Endothelial cell (in vitro differentiated cells): ENCODE measurements at places on chromosomes 4 and X. TPM values are rescaled to one million over a fixed set of nuclear protein-coding genes. Genes with fewer than 3 reads are reported as not detected.

- no peak overlapping the region for H3K27ac ChIP-seq
- peaks cover 4% of the 10 kb centered on the region for H3K27me3 ChIP-seq
- H3K4me1 ChIP-seq: peaks cover 9% of the 10 kb centered on the region
- no peak for DNase-seq
- H3K36me3 ChIP-seq: no peaks in the 10 kb centered on the region
These were observed 139.5 kb downstream of the PDGFRA start for GRCh38 chr4:54368281-54369265.

DNA sequence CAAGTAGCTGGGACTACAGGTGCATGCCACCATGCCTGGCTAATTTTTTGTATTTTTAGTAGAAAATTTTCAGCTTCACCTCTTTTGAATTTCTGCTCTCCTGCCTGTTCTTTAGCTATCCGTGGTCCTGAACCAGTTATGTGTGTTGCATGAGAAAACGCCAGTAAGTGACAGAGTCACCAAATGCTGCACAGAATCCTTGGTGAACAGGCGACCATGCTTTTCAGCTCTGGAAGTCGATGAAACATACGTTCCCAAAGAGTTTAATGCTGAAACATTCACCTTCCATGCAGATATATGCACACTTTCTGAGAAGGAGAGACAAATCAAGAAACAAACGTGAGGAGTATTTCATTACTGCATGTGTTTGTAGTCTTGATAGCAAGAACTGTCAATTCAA is 13.9 kb downstream of the ALB start:
- no peaks in the 10 kb centered on the region for H3K27me3 ChIP-seq
- H3K27ac ChIP-seq: no peak overlapping the region
- no peaks in the 10 kb centered on the region for H3K4me1 ChIP-seq
- peak; percentile 10 for DNase-seq

DNA sequence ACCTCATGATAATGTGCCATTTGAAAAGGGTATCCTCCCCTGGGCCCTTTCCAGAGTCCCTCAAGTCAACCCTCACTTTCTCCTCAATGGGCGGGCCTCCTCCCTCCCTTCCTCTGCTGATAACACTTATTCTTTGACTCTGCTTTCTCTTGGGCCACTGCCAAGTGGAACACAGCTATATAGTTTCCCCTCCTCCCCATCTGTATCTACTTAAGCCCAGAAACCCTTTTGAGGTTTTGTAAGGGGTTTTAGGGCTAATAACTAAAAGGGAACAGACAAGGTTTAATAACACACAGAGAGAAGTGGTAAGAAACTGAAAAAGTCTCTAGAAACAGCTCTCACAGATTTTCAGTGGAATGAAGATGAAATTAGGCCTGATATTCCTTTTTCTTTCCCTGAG is 116.7 kb downstream of the GPC3 start:
- H3K27me3 ChIP-seq: no peaks in the 10 kb centered on the region
- no peak for DNase-seq

HSFX3 gene
- not detected for total RNA-seq

XAGE1B gene
- total RNA-seq: not detected

CXCL11 gene
- not detected for total RNA-seq

GRCh38 chr4:138979742-138980141 is 35.8 kb upstream of the NOCT start:
- H3K4me3 ChIP-seq: no peak overlapping the region
- H3K27me3 ChIP-seq: peaks cover 3% of the 10 kb centered on the region
- no peak overlapping the region for H3K27ac ChIP-seq
- H3K4me1 ChIP-seq: peaks cover 6% of the 10 kb centered on the region
- H3K36me3 ChIP-seq: no peaks in the 10 kb centered on the region

DNA sequence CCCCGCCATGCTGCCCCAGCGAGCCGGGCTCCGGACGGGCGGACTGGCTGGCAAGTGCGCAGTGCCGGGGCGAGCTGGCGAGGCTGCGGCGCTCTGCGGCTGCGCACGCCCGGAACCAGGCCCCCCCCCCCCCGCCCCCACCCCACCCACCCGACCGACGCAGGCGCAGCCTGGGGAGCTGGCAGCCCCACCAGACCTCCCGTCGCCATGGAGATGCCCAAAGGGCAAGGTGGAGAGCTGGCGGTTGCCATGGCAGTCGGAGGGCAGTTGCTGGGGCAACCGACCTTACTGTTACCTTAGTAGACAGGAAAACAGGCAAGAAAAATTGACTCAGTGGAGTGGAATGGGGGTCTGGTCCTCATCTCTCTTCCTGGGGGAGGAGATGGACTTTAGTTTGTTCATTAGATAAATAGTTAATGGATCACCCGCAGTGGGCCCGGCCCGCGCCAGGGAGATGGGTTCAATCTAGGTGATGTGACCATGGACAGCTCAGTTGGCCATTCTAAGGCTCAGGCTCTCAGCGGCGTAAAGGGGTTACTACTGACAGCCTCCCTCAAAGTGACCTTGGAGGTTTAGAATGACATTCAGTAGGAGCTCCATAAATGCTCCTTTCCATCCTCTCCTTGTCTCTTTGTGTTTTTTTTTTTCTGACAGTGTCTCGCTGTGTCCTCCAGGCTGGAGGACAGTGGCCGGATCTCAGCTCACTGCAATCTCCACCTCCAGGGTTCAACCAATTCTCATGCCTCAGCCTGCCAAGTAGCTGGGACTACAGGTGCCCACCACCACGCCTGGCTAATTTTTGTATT is at the start of gene PCSK1N:
Gene PCSK1N, minus strand, starts transcription at position 87 of the 806 bp plus-strand sequence. Its CDS starts 78 bp downstream, at position 9.
- H3K36me3 ChIP-seq: peaks cover 6% of the 10 kb centered on the region
- peaks cover 14% of the 10 kb centered on the region for H3K27me3 ChIP-seq
- H3K4me1 ChIP-seq: peaks cover 13% of the 10 kb centered on the region
- no peak for DNase-seq

LANCL3 gene
- 0.46 TPM for total RNA-seq

GRCh38 chrX:49879656-49880277 is 483 bp downstream of the USP27X start:
- no peak for DNase-seq
- peak overlapping the region; percentile 90 for H3K4me3 ChIP-seq
- H3K36me3 ChIP-seq: no peaks in the 10 kb centered on the region
- H3K27ac ChIP-seq: peak overlapping the region; percentile 18
- H3K27me3 ChIP-seq: peaks cover 3% of the 10 kb centered on the region

MAGEB4 gene
- total RNA-seq: not detected

DNA sequence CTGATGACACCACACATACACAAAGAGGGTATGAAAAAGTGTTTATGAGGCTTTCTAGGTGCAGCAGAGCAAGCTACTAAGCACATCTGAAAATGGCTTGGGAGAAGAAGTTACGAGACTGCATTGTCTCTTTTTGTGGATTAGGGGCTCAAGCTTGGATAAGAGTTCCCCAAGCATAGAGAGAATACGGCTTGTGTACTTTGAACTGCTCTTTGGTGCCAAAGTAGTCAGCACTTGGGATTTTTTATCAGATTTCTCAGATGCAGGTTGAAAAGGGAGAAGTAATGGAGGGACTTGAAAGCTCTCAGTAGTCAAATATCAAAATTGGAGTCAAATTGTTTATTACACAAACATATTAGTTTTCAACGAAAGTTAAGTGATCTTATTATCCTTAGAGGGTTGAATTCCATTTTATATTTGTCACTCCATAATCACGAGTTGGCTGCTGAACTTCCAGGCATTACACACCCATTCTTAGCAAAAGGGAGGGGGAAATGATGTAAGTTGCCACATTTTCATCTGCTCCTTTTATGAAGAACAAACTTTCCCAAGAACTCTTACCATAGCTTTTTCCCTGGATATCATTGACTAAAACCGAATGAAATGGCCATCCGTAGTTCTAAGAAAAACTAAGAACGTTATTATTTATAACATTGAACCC is 1904.9 kb downstream of the PCDH7 start:
- no peaks in the 10 kb centered on the region for H3K27me3 ChIP-seq
- no peak overlapping the region for H3K27ac ChIP-seq
- H3K4me3 ChIP-seq: no peak overlapping the region
- H3K36me3 ChIP-seq: no peaks in the 10 kb centered on the region
- H3K4me1 ChIP-seq: no peaks in the 10 kb centered on the region

GRCh38 chr4:149466446-149466845 is 349.2 kb downstream of the IQCM start:
- no peak overlapping the region for H3K4me3 ChIP-seq
- no peaks in the 10 kb centered on the region for H3K36me3 ChIP-seq
- no peaks in the 10 kb centered on the region for H3K27me3 ChIP-seq
- no peak overlapping the region for H3K27ac ChIP-seq
- H3K4me1 ChIP-seq: no peaks in the 10 kb centered on the region

SYN1 gene
- total RNA-seq: 2.9 TPM

GRCh38 chrX:129823115-129823514 is 20.6 kb downstream of the ZDHHC9 start:
- no peak overlapping the region for H3K4me3 ChIP-seq
- H3K36me3 ChIP-seq: peaks cover 8% of the 10 kb centered on the region
- no peaks in the 10 kb centered on the region for H3K27me3 ChIP-seq
- H3K27ac ChIP-seq: no peak overlapping the region

CENPU gene
- total RNA-seq: 13.7 TPM

DNA sequence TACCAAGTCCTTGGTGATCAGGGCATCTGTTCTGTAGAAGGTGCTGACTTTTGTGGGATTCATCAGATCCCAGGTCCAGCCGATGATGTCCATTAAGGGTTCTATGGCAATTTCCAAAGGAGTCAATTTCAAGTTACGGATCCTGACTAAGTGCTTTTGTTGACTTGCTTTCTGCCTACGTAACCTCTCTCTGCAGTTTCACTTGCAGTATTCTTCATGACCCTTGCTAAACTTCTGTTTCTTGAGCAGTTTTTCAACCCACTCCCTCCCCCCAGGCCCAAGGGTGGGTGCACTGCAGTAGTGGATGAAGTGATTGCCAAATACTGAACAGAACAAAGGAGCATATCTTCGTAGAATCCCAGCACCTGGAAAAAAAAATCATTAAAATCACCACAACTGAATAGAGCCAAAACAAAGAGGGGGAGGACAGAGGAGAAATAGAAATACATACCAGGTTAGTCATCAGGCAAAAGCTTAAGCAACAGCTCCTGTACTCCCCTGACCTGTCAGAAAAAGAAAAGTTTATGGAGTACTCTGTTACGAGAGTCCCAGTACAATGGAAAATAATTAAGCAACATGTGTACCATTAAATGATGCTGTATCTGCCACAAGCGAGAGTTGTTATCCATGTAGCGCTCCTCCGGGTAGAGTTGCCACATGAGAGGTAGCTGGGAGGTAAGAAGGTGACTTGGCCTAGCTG is 5.8 kb downstream of the CMC4 start:
- no peak overlapping the region for H3K27ac ChIP-seq
- H3K4me3 ChIP-seq: no peak overlapping the region
- no peaks in the 10 kb centered on the region for H3K27me3 ChIP-seq
- H3K4me1 ChIP-seq: peaks cover 5% of the 10 kb centered on the region
- DNase-seq: no peak

- H3K4me3 ChIP-seq: no peak overlapping the region
- no peak for DNase-seq
- H3K36me3 ChIP-seq: peaks cover 5% of the 10 kb centered on the region
- H3K4me1 ChIP-seq: no peaks in the 10 kb centered on the region
These were observed 77.6 kb downstream of the FBXL5 start for GRCh38 chr4:15577508-15577907.

DNA sequence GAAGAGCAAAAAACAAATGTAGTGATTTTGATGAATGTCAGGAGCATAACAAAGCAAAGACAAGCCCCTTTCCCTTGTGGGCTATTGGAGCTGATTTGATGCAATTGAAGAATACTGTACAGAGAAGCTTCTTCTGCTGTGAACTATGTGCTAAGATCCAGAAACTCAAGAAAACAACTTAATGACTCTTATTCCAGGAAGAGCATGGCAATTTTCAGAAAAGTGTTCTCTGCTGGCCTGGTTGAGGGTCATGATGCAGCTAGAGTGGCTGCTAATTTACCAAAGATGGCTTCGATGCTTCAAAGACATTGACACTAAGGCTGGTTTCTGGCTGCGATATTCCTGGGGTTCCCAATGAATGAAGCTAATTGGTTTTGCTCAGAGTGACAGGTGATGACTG is 45.8 kb downstream of the TNIP3 start:
- H3K4me3 ChIP-seq: no peak overlapping the region
- no peaks in the 10 kb centered on the region for H3K4me1 ChIP-seq
- peaks cover 2% of the 10 kb centered on the region for H3K27me3 ChIP-seq
- no peak overlapping the region for H3K27ac ChIP-seq
- no peak for DNase-seq

NIPAL1 gene
- 2.0 TPM for total RNA-seq

MTNR1A gene
- not detected for total RNA-seq

GRCh38 chr4:26893491-26893890 is 32.9 kb downstream of the STIM2 start:
- H3K36me3 ChIP-seq: peaks cover 20% of the 10 kb centered on the region
- H3K4me3 ChIP-seq: no peak overlapping the region
- DNase-seq: no peak
- peaks cover 24% of the 10 kb centered on the region for H3K4me1 ChIP-seq

GRCh38 chrX:53089224-53089842 is 4.6 kb upstream of the KANTR start:
- peaks cover 15% of the 10 kb centered on the region for H3K36me3 ChIP-seq
- H3K27ac ChIP-seq: peak overlapping the region; percentile 82
- DNase-seq: no peak
- H3K4me3 ChIP-seq: peak overlapping the region; percentile 92
- no peaks in the 10 kb centered on the region for H3K27me3 ChIP-seq

DNA sequence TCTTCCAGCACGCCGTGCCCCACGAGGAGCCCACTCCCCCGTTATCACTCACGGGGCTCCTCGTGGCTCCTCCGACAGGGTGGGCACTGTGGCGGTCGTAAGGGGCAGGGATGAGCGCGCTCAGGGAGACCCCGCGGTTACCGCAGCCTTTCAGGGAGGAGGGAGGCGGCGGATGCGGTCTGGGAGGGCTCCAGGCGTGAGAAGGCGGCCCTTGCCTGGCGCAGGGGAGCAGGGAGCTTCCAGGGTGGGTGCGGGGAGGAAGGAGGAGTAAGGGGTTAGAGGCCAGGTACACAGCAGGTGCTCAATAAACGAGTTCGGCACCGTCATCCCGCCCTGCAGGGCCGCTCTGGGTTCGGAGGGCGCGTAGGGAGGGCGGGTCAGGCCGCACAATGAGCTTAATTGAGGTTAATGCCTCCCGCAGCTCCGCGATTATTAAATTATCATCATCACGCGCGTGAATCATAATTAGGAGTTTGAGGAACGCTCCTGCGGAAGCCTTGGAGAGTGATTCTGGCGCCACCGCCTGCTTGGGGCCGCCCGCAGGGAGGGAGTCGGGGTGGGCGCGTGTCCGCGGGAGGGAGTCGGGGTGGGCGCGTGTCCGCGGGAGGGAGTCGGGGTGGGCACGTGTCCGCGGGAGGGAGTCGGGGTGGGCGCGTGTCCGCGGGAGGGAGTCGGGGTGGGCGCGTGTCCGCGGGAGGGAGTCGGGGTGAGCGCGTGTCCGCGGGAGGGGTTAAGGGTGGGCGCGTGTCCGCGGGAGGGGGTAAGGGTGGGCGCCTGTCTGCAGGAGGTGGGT is 7.6 kb upstream of the NKX1-1 start:
- peaks cover 2% of the 10 kb centered on the region for H3K4me1 ChIP-seq
- H3K27me3 ChIP-seq: peaks cover 28% of the 10 kb centered on the region
- H3K36me3 ChIP-seq: no peaks in the 10 kb centered on the region
- H3K4me3 ChIP-seq: no peak overlapping the region

DNA sequence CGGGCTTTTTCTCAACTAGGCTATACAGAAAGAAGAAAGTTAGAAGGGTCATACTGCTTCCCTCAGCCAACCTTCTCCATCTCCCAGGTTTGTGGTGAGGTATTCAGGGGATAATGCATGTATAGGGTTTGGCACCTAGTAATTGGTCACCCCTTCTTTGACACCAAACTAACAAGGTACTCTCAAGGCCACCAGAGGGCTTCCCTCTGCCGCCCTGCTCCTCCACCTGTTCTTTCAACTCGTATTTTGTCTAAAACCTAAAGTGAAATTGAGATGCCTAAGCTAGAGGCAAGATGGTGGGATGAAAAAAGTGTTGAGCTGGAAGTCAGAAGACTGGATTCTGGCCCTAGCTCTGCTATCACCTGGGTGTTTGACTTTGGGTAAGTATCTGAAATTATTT is 22.0 kb downstream of the CT47C1 start:
- H3K36me3 ChIP-seq: no peaks in the 10 kb centered on the region
- no peak overlapping the region for H3K27ac ChIP-seq
- no peak for DNase-seq
- no peak overlapping the region for H3K4me3 ChIP-seq
- H3K4me1 ChIP-seq: peaks cover 2% of the 10 kb centered on the region

SCFD2 gene
- total RNA-seq: 13.6 TPM
